GOT3 (cell line): ENCODE measurements at places on chromosomes 13 and 19.

GRCh38 chr13:79160818-79161217 is 245.2 kb downstream of the RBM26 start:
- no peak for DNase-seq

DNA sequence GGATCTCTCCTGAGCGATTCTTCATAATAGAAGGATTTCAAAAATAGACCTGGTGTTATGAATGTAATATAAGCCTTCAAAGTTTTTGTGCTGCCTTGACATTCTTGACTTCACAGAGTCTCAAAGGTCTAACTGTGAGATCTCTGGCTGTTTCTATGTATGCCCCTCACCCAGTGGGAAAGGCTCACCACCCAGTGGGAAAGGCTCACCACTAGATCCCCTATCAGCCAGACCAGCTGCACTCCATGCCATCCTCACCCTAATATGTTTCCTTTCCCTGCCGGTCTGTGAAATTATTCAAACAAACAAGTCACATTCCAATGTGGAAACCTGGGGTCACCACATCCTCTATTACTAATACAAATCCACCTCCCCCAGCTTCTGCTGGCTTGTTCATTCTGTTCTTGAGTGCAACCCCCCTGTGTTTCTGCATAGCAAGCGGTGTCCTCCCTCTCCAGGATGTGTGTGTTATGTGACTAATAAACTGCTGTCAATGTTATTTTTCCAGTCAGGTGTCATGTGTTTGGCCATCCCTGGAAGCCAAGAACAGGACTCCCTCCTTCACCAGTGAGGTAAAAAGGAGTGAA is 13.8 kb upstream of the SLITRK1 start:
- no peak for DNase-seq

DNA sequence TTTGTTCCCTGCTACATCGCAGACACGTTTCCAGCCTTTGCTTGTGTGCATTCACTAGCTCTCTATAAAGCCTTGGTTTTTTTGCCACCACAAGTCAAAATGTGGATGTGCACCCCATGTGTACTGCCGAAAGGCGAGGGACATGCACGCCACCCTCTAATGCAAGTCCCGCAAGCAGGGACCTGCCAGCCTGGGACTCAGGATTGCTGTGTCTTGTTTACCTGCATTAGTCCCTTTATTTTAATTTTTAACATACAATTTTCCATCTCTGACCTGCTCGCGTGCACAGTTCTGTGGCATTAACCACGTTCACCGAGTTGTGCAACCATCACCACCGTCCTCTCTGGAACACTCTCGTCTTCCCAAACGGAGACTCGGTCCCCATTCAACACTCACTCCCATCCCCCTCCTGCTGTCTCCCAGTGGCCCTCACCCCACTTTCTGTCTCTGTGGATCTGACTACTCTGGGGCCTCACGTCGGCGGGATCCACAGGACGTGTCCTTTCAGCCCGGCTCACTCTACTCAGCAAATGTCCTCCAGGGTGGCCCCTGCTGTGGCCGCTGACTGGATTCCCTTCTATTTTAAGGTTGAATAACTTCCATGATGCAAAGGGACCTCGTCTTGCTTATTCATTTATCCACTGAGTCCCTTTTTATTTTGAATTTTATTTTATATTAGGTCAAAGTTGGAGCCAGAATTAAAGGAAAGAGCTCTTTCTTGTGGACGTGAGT is 58.4 kb downstream of the RASA3 start:
- DNase-seq = no peak

- no peak for DNase-seq
Observed at GRCh38 chr19:10114651-10115391, 3.3 kb downstream of the P2RY11 start.

DNA sequence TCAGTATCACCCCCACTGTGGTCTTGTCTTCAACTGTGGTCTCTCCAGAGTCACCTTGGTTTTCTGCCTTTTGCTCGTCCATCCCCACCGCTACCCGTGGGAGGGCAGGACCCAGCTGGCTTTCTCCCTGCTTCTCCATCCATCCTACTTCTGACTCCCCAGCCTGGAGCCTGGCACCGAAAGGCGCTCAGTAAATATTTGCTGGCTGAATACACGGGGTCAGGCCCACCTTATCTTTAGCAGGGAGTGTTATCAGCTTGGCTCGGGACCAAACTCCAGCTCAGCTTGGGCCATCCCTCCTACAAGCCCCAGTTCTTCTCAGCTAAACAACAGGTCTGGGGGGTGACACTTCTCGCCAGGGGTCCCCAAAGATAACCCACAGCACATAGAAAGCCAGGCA is 62.0 kb upstream of the KLF2 start:
- DNase-seq = no peak

- no peak for DNase-seq
Observed at GRCh38 chr13:28741084-28741491, 22.3 kb upstream of the SLC46A3 start.

DNA sequence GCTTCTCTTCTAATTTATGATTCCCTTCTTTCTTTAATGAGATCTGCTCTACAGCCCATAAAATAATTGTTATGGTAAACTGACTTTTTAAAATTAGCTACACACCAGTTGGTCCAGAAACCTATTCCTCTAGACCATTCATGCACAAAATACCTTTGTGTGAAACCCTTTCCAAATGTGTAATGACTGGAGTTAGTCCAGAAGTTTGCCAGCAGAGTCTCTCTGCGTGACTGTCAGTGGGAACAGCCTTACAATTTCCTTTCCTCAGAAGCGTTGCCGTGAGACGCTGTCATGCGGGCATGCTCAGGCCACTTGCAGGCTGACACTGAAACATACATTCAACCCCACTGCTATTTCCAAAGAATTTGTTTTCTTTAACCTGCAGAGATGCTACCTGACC is 965.2 kb downstream of the PCDH9 start:
- DNase-seq = no peak

GRCh38 chr13:46609726-46610125 is 56.8 kb downstream of the LRCH1 start:
- no peak for DNase-seq

DNA sequence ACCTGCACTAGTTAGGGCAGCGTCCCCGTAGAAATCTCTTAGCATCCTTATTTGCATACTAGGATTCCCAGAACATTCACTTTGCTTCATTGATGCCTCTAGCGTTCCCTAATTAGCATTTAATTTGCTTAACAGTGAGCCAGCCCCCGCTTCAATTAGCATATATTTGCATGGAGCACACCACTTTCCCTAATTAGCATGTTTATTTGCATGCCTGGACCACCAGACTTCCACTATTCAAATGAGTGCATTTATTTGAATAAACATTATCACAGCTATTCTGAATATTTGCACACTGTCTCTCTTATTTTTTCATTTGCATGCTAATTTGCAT is 69.6 kb downstream of the RYR1 start:
- no peak for DNase-seq

- no peak for DNase-seq
Observed at GRCh38 chr13:108943842-108944241, 314.4 kb downstream of the MYO16 start.

- DNase-seq = no peak
Observed at GRCh38 chr13:96519380-96519779, 429.5 kb downstream of the HS6ST3 start.

GRCh38 chr13:42807241-42807640 is 25.9 kb downstream of the FAM216B start:
- no peak for DNase-seq

DNA sequence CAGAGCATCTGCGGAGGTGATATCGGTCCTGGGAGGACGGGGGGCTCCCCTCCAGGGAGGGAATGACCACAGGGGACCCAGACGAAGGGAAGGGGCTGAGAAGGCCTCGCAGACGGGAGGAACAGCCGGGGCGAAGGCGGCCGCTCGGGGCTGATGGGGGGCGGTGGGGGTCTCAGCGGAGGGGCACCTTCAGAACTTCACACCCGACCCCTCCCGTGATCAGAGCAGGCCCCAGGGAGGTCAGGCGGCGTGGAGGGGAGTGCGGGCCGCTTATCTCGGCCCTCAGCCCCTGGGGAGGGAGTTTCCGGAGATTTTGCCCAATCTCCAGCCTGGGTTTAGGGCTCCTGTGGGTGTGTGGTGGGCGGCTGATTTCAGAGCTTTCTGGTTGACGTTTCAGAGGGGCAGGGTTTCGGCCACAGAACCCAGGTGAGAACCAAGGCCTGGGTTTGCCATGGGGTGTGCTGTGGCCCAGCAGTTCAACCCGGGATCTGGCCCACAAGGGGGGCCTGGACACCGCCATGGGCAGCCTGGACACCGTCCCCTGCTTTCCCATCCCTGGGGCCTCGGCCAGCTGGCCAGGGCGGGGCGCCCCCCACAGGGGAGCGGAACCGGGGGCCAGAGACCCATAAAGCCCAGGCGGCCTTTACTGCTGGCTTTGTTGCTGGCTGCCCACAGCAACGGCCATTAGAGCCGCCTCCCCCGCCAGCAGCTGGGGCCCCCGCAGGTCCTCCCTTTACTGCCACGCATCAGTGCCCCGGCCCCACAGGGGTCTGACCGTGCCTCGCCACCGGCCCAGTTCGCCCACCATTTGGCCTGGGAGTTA is 29.0 kb downstream of the ARID3A start:
- no peak for DNase-seq

- no peak for DNase-seq
Observed at GRCh38 chr13:50934735-50935435, 25.3 kb downstream of the RNASEH2B start.

DNA sequence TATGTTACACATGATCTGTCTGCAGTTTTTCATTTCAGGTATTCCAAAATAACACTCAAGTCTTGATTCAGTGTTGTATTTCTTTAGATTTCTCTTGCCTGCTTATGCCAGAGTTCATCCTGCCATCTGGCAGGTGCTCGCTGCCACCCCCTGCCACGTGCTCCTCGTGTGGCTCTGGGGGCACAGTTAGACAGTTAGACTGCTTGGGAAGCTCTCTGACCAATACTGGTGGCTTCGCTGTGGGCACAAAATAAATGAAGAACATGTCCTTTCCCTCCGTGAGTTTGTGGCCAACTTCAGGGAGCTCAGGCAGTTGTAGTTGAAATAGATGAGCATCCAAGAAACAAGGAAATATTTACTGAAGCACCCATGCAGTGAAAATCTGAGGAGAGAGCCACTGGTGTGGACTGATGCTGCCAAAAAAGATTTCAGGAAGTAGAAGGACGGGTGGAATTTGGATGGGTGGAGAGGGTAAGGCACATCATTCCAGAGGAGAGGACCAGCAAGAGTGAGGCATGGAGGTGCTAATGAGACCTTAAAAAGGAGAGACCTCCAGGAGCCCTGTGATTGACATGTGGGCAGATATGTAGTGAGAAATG is 37.5 kb upstream of the GPR183 start:
- DNase-seq = no peak

- DNase-seq = no peak
Observed at GRCh38 chr19:7088999-7089398, 19.5 kb downstream of the ZNF557 start.

DNA sequence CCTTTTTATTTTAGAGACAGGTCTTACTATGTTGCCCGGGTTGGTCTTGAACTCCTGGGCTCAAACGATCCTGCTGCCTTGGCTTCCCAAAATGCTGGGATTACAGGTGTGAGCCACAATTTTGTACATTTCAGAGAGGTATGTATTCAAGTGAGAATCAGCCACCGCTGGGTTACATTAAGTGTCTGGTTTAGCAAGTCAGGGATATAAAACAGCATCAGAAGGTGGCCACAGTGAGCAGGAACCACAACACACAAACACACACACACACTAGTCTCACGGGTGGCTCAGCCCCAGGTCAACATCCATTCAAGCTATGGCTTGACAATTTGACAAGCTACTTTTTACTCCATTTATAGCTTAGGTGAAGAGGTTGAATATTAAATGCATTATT is 20.2 kb downstream of the KLK5 start:
- no peak for DNase-seq

- no peak for DNase-seq
Observed at GRCh38 chr19:29785360-29785759, 26.4 kb upstream of the CCNE1 start.

- no peak for DNase-seq
Observed at GRCh38 chr13:22482496-22483000, 698.2 kb upstream of the SGCG start.

DNA sequence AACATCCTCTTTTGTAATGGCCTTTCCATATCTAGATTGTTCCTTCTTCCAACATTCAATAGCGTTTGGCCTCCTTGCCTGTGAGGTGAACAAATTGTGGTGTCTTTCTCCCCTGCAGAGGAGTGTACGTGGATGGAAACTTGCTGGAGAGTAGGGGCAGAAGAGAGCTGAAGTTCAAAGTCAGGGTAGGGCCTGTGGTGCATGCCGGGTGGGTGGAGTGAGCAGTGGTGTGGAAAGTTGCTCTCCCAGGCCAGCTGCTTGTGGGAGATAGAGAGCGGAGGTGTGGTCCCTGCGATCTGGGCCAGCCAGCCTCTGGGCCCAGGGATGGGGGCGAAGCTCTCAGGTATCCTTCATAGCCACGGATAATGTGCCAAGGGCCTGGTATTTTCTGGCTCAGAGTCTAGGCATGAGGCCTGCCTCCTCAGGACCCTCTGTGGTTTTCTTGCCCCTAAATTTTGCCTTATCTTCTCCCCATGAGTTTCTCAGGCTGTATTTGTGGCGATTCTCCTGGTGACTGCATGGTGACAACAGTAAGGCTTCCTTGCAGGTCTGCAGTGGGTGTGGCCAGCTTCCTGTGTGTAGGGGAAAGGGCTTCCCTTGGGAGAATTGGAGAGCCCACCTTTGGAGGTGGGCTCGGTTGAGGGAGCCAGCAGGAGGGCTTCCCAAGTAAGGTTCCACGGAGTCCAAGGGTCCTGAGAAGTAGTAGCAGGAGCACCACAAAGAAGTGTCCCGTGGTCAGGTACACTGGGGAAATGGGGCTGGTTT is 6.7 kb downstream of the RGCC start:
- DNase-seq = no peak

DNA sequence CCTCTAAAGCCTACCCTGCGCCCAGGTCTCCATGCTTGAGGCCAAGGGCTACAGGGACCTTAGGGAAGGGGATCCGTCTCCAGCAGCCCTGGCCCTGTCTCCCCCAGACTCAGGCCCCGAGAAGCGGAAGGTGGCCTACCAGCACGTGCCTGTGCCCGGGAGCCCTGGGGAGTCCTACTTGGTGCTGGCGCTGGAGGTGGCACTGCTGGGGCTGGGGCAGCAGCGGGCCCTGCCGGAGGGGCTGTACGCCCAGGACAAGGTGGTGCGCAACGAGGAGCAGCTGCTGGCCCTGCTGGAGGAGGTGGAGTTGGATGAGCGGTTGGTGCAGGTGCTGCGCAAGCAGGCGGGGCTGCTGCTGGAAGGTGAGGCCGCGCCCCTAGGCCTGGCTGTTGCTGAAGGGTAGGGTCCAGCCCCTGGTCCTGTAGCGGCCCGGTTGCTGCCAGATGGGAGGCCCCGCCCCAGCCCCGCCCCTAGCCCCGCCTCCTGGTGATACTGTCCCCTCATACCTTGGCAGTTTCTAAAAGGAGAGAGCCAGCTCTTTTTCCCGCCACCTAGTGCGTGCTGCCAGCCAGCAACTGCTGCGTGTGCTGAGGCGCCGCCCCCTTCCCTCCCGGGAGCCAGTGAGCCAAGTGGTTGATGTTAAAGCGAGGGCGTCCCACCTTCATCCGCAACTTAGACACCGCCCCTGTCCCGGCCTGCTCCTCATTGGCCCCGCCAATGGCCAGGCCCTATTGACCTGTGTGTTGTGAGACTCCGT is 22.6 kb downstream of the ZSWIM4 start:
- DNase-seq = no peak

GRCh38 chr19:46841458-46842083 is 9.1 kb downstream of the AP2S1 start:
- no peak for DNase-seq
